ENCODE measurements at places on chromosomes 16 and 17. TPM values are rescaled to one million over a fixed set of nuclear protein-coding genes. Genes with fewer than 3 reads are reported as not detected.

Gene SOST
- total RNA-seq: not detected

Gene PALB2
- total RNA-seq: 15.3 TPM

Gene CNTD1
- not detected for total RNA-seq

Gene KRTAP4-4
- not detected for total RNA-seq

Gene PRAC2
- total RNA-seq: not detected
